Left renal pelvis (tissue), 4 donors: ENCODE measurements at places on chromosomes 7 and 10.

DNA sequence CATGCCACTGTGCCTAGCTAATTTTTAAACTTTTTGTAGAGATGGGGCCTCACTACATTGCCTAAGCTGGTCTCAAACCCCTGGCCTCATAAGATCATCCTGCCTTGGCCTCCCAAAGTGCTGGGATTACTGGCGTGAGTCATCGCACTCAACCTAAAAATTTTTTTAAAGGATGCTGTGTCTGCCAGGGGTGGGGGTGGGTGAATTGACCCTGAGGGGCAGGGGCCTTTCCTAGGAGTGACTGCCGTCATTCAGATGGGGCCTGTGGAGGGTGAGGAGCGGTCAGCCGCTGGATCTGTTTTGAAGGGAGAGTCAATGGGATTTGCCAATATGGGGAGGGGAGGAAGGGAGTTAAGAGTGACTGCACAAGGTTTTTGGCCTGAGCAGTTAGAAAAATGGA lies 89.4 kb downstream of the C10orf105 start:
- no peak for DNase-seq

DNA sequence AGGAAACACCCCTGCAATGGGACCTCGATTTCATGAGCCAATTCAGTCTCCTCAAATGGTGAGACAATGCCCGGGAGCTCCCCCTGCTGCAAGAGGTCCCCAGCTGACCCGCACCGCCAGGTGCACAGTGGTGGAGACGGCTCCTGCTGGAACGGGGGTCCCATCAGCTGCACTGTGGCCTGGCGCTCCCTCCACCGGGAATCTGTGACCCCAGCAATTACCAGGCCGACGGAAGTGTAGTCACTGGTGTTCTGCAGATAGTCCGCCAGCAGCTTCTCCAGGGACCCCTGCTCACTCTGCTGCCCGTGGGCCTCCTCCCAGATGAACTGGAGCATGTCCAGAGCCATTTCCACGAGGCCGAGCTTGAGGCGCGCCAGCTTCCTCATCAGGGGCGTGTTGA lies 64.9 kb upstream of the NKX6-2 start:
- no peak for DNase-seq

DNA sequence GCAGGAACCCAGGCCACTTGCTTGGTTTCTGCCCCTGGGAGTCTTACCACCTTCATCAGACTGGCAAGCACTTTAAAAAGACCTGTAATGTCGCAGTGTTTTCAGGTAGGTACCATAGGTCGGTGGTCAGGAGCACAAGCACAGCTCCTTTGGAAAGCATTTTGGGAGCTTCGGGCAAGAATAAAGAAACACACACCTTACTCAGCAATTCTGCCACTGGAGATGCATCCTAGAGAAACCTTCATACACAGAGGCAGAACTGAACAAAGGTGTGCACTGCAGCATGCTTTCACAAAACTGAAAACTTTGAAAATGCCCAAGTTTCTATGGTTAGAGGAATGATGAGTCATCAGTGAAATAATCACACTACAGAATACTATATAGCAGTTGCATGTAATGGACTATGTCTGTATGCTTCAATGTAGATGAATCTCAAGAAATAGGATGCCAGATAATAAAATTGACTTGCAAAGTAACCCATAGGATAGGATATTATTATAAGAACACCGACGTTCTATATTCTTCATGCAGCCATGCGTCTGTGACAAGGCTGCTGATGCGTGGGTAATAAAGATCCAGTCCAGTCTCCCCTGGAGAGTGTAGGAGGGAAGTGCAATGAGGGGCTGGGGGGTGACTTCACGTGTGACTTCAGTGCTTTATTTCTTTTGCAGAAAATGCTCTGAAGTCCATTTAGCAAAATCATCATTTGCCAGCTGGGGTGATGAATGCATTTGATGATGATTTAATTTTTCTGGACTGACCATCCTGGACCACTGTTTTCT lies 309.5 kb downstream of the WDR37 start:
- no peak for DNase-seq

DNA sequence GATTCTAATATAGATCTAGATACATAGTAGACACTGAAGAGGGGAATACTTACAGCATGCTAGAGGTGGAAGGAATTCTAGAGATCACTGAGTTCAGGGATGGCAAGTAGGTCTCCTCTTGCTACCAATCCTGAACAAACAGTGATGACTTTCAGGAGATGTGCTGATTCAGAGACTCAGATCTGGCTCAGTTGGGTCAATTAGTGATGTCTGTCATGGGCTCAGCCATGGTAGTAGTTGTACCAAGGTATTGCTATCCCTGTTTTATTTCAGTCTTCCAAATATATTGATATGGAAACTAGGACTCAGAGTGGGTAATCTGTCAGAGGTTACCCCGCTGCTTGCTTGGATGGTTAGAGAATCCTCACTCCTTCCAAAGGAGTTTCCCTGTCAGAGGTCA lies 38.5 kb downstream of the UNC5B start:
- DNase-seq, result no peak

- no peak for DNase-seq
These were observed 1.5 kb downstream of the CDK13 start for GRCh38 chr7:39951226-39952194.

GRCh38 chr7:131546126-131546525 lies 10.3 kb downstream of the PODXL start:
- no peak for DNase-seq

DNA sequence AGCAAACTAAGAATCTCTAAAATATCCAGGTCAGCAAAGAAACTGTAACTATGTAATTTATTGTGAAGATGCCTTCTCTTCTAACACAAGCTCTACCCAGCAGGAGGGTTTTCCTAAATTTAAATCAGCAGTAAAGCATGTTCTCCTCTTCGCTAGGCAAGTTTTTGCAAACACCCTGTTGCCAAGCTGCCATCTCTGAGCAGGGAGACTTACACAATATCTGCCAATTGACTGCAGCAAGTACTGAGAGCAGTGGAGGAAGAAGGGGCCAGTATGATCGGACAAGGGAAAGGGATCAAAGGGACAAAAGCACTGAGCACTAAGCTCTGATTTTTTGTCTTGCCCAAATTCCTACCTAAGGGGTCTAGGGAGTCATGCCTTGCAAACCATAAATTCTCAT lies 16.0 kb upstream of the LANCL2 start:
- no peak for DNase-seq
